Glutamatergic neuron (in vitro differentiated cells): ENCODE measurements at places on chromosomes 11 and 22.

DNA sequence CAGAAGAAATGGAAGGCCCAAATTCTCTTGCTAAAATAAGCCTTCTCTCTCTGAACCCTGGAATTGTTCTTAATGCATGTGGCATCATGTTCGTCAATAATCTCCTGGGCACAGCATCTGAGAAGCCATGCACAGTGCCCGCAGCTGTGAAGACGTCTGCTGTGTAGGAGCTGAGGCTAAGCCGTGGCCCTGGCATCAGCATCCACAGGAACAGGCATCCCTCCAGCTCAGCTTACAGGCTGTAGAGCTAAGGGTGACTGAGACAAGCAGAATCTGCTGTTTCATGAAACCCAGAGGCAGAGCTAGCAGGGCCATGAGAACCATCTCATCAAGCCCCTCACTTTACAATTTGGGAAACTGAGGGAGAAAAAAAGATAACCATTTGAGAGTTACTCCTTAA is 60.6 kb downstream of the SEZ6L start:
- no peak for DNase-seq

DNA sequence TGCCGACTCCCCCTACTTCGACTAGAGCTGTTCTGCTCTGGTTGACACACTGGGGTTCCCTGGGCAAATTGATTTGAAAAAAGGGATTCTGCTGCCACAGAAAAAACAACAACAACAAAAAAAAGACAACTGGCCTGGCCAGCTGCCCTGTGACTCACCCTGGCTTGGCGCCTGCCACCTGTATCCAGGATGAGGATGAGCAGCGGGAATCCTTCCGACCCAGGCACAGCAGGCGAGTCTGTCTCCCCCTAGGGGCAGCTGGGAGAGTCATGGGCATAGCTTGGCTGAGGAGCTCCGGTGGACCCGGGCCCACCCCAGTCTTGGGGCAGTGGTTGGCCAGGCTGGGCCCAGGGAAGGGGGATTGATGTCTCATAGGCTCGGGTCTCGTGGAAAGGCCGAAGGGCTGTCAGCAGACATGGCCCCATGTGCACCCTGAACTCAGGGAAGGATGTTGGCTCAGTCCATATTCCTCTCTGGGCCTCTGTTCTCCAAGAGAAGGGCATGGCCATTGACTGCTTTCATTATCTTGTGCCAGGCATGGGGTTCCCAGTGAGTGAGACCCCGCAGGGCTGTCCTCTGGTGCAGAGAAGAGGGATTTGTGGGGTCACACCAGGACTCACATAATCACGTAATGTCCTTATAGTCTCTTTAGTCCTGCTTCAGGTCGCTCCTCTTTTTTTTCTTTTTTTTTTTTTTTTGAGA is 10.4 kb upstream of the SUN2 start:
- DNase-seq: peak; percentile 82

- DNase-seq: no peak
These were observed 210.8 kb downstream of the CEP164 start for GRCh38 chr11:117538263-117539135.

DNA sequence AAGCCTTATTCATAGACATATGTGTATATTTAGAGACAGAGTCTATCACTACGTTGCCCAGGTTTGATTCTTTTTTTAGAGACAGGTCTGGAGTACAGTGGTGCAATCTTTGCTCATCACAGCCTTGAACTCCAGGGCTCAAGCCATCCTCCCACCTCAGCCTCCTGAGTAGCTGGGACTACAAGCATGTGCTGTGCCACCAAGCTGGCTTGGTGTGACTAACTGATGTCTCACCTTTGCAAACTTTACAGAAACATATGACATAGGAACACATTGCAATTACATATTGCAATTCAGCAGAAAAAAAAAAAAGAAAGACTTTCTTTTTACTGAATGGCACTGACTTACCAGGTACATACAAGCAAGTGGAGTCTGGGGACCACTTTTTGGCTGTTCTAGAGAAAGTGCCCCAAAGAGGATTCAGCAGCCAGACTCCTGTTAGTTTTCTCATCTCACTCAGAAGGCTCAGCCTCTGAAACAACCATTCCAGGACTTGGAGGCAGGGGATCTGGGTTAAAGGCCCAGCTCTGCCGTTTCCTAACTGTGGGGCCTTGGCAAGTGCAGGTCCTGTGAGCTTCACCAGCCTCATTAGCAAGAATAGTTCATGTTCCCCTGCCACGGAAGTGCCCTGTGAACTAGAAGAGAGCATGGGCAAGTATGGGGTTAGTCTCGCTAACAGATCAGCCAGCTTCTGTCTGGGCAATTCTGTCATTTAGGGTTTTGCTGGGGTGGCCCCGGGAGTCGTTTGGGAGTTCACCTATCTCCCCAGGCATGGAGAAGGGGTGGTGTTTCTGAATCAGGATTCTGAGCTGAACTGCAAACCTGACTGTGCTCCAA is 11.3 kb upstream of the NFAM1 start:
- DNase-seq: no peak

DNA sequence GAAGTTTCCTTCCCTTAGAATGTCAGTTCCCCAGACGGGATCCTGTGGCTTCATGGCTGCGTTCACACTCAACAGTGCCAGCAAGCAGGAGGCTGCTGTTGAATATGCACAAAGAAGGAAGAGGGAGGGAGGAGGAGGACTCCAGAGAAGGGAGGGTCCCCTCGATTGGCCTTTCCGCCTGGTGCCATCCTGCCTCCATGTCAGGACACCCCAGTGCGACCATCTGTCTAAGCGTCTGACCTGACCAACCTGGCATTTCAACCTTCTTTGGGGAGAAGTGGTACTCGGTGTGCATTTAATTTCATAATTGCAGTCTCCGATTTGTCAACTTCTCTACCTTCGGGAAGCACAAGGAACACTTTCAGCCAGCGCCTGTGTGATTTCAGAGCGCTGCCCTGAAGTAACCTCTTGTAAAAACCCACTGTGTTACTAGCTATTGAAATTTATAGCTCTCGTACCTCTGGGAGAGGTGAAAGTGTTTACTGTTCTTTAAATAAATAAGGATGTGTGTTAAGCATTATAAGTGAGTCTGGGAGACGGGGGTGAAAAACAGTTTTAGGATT is 1491.9 kb downstream of the TBC1D22A start:
- no peak for DNase-seq

DNA sequence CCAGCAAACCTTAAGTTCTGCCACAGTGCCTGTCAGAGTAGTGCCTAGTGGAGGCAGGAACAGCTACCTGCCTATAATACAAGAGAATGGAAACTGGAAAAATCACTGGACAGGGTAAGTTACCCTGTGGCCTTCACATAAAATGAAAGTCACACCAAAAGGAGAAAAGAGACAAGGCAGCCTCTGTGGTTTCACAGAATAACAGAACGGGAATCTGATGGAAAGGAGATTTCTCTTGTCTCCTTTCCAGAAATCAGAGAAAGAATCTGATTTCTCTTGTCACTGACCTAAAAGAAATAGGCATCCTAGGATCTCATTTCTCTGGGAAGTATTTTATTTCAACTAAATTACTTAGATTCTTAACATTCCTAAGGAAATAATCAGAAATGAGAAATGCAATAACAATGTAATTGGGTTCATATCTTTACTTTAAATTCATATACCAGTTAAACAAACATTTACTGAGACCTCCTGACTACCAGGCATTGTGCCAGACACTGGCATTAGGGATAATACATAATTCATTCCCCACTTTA is 41.6 kb downstream of the PRCP start:
- no peak for DNase-seq

DNA sequence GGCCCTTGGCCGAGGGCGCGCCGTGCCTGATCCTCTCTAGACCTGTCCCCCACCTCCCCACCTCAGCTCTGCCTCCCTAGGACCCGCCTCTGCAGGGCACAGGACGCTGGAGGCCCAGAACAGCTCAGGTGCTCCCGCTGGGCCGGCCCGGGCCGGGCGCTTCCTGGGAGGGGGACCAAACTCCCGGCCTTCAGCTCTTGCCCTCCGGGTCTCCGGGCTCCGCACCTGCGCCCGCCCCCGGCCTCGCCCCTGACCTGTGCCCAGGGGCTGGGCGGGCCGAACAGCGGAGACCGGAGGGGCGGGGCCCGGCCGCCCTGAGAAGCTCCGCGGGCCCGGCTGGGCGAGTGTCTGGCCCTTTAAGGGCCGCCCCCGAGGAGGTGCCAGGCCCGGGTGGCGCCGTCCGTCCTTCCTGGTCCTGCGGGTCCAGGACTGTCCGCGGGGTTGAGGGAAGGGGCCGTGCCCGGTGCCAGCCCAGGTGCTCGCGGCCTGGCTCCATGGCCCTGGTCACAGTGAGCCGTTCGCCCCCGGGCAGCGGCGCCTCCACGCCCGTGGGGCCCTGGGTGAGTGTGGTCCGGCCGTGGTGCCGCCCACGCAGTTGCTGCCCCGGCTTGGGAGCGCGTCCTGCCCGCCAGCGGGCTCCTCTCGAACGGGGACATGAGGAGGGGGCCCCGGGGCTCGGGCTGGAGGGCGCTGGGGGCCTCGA is at the start of gene SSH3:
TSS of gene SSH3 (plus strand) at position 399 of the 703 bp plus-strand sequence. CDS start at position 495, 96 bp downstream.
- DNase-seq: peak; percentile 54

GRCh38 chr22:42188808-42189447 is 58.3 kb upstream of the CYP2D6 start:
- no peak for DNase-seq

DNA sequence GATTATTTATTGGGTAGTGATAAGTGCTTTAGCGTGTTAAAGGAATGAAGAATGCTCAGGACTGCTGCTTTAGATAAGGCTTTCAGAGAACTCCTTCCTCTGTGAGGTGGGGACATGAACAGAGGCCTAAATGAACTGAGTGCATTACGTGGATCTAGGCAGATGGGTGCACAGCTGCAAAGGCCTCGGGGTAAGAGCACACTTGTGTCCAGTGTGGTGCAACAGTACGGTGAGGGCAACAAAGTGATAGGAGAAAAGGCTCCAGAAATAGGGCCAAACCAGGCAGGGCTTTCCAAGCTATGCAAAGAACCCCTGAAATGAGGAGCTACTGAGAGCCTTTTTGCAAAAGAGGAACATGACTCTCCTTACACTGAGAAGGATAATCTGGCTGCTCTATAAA is 45.3 kb upstream of the ARHGAP32 start:
- peak; percentile 32 for DNase-seq

GRCh38 chr11:41320653-41321052 is 138.8 kb downstream of the LRRC4C start:
- DNase-seq: no peak

- DNase-seq: no peak
These were observed 8.1 kb upstream of the SLC22A12 start for GRCh38 chr11:64582885-64583284.

DNA sequence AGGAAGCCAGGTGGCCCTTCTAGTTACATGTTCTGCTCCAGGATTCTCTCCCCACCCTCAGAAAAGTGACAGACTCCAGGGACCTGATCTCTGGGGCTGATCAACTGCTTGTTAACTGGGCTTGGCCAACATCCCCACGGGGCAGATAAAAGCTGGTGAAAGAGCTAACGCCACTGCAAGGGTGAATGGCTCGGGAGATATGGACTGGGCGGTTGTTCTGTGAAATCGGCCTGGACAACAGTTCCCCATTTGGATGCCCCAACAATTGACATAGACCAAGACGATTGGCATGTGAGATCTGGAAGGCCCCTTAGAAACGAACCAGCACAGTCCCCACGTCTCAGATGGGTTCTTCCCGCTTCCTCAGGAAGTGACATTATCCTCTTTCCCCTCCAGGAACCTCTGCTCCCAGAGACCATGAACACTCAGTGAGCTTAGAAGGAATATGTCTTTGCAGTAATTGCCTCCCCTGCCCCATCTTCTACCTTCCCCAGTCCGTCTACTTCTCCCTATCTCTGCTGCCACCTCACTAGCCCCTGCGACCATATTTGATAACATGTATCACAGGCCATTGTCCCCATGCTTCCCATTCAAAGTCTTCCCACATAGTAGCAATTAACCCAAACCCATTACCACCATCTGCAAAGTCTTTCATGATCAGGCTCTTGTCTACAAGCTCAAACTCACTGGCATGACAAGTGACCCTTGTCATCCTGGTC is 5.6 kb upstream of the PRG2 start:
- no peak for DNase-seq

DNA sequence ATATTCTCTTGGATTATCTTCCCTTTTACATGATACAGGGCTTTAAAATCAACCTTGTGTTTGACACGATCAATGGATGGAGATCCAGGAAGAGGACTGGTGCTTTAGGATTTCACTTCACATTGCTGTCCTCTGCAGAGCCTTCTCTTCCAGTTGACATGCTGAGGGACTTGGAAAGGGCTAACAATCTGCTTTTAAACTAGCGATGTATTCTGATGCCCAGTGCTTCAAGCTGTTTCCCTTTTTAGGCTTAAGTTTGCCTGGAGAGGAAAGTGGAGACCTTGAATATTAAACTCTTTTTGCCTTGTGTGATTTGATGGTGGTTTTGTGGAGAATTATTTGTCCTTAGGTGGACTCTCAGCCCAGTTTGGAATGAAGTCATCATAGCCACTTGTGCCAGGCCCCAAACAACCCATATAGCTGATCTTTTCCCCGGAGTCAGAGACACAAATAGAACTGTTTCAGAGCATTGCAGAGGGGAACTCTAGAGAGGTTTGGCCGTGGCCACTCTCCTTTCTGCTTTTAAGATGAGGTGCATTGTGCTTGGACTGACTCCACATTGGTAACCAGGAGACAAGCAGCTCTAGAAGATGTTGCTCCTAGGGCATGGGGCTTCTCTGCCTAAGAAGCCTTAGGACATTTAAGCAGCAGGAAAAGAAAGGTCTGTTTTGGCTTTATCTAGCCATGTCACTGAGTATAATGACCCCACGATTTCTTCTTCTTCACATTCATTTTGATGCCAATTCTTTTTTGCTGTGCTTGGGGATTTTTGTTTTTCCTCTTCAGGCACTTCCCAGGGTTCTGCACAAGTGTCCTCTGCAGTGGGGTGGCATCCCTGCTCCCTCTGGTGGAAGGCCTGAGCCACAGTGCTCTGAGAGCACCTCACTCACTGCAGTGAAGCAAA is 152.8 kb downstream of the NCAM1 start:
- DNase-seq: peak; percentile 69

DNA sequence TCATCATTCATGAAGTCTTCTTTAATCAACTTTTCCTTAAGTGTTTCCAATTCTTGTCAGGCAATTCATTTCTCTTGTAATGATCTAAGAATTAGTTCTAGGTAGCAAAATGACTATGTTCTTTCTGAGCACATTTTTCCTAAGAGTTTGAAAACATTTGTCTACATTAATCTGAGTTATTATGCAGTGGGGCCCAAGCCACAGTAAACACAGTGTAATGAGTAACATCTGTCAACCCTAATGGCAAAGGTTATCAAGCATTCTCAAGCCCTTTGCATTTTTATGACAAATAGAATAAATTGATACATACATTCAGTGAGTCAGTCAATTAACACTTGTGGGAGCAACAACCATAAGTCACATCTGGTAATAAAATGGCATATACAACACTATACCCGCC is 106.7 kb upstream of the ZC3H12C start:
- DNase-seq: no peak

- no peak for DNase-seq
These were observed 6.8 kb downstream of the AP2A2 start for GRCh38 chr11:932435-932834.

- DNase-seq: no peak
These were observed 169.4 kb upstream of the ZBED5 start for GRCh38 chr11:11027288-11027687.

DNA sequence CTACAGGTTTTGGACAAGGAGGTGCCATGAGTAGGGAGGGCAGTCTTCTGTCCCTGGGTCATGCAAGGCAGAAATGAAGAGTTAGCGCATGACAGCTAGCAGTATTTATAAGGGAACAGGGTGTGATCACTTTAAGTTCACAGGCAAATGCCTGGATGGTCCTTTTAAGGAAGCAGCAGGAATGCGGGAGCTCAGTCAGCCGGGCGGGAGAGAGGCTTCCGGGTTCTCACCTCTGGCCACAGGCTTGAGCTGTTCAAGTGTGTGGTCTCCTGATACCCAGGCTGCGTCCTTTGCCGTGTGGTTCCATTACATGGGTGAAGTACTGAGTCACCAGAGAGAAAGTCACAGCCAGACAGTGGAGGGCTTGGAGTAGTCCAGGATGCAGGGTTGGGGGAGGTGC is 105.4 kb downstream of the BCR start:
- DNase-seq: no peak
